Activated naive CD8-positive, alpha-beta T cell treated with anti-CD3 and anti-CD28 coated beads, Interleukin-2, amount 10 ng/mL, durations not matched to agents 7 days and 5 days (primary cell): ENCODE measurements at places on chromosomes 16 and 17. TPM values are rescaled to one million over a fixed set of nuclear protein-coding genes. Genes with fewer than 3 reads are reported as not detected.

- peaks cover 7% of the 10 kb centered on the region for H3K4me1 ChIP-seq
- peak overlapping the region; percentile 72 for H3K27ac ChIP-seq
- H3K27me3 ChIP-seq: no peaks in the 10 kb centered on the region
- DNase-seq: no peak
- H3K4me3 ChIP-seq: no peak overlapping the region
These were observed 32.8 kb downstream of the SREBF1 start for GRCh38 chr17:17804007-17804406.

DNA sequence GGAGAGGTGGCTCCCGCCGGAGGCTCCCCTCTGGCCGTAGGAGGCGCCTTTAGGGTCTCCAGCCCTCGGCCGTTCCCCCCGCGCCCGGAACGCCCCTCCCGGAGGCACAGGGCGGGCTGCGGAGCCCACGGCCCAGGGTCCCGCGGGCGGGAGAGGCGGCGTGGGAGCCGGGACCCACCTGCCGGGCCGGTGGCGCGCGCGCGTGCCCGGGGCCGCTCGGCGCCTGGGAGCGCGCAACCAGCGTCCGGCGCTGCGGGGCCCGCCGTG lies at the start of gene MIF4GD:
Gene MIF4GD, minus strand, starts transcription at position 266 of the 267 bp plus-strand sequence. CDS start 1,036 bp downstream, outside the sequence.
- H3K27ac ChIP-seq: peak within 1 kb of the TSS; percentile 89
- H3K27me3 ChIP-seq: no peaks in the 10 kb centered on the region
- H3K36me3 ChIP-seq: peaks cover 13% of the 10 kb centered on the region
- peak within 1 kb of the TSS; percentile 89 for H3K4me3 ChIP-seq

Gene TP53TG3F
- not detected for total RNA-seq

Gene KRTAP2-3
- not detected for total RNA-seq

Gene SLC25A39
- 117 TPM for total RNA-seq
